ENCODE measurements at places on chromosomes 6 and 20.

GRCh38 chr20:24978513-24978912 is 14.0 kb downstream of the APMAP start:
- no peak for DNase-seq

DNA sequence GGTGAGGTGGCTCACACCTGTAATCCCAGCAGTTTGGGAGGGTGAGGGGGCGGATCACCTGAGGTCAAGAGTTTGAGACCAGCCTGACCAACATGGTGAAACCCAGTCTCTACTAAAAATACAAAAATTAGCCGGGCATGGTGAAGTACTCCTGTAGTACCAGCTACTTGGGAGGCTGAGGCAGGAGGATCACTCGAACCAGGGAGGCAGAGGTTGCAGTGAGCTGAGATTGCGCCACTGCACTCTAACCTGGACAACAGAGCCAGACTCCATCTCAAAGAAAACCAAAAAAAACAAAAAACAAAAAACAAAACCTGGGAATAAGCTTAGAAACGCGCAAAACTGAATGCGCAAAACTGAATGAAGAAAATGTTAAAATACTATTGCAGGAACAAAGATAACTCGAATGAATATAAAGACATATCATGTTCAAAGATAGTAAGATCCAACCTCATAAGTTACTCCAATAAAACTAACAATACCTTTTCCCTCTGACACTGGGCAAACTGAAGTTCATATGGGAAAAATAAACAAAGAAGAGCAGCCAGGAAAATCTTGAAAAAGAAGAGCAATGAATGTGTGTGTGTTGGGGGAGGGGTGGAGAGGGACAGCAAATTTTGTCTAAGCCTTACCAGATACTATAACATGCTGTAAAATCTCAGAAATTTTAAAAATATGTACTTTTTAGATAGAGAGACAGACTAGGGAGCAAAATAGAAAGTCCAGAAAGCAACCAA is 101.0 kb upstream of the BEND3 start:
- DNase-seq = no peak

GRCh38 chr6:116057766-116058165 is 2.9 kb downstream of the FRK start:
- DNase-seq = no peak

DNA sequence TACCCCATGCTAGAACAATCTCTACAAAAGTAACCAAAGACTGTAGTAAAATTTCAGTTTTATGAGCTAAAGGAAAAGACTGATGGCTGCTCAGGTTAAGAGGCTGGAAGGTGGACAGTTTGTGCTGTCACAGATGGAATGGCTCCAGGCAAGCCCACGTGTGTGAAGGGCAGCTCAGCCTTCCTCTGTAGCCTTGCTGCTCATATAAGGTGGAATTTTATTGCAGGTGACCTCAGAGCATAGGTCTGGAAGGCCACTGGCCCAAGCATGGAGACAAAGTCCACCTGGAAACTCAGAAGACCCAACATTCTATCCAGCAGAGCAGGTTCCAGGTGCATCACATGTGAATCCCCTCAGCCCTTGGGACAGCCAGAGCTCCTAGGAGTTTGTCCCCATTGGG is 53.6 kb downstream of the KAT14 start:
- DNase-seq = no peak

DNA sequence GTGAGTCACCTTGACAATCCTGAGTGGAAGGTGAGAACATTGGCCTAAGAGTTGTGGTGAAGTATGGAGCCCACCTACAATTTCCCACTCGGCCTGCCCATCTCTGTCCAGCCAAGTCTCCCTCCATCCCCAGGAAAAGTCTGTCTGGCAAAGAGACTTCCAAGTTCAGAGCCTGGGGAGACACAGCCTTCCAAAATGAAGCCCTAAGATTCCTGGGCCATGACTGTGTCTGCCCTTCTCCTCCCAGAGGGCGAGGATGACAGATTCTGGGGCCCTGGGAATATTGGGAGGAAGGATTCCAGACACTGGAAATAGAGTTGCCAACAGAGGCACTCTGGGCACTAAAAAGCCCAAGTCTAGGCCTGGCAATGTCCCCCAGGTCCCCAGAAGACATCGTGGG is 176.8 kb downstream of the NFATC2 start:
- DNase-seq = no peak

- no peak for DNase-seq
Measured at GRCh38 chr20:47605673-47606413, 104.2 kb downstream of the NCOA3 start.

GRCh38 chr6:167930295-167930694 is 67.2 kb upstream of the KIF25 start:
- DNase-seq = no peak
